ENCODE measurements at places on chromosomes 11 and 22.
A peak's percentile ranks its signal among the peaks of the same experiment; 100 is the strongest.

GRCh38 chr11:33668468-33668825 is 32.2 kb downstream of the C11orf91 start:
- no peak for DNase-seq

DNA sequence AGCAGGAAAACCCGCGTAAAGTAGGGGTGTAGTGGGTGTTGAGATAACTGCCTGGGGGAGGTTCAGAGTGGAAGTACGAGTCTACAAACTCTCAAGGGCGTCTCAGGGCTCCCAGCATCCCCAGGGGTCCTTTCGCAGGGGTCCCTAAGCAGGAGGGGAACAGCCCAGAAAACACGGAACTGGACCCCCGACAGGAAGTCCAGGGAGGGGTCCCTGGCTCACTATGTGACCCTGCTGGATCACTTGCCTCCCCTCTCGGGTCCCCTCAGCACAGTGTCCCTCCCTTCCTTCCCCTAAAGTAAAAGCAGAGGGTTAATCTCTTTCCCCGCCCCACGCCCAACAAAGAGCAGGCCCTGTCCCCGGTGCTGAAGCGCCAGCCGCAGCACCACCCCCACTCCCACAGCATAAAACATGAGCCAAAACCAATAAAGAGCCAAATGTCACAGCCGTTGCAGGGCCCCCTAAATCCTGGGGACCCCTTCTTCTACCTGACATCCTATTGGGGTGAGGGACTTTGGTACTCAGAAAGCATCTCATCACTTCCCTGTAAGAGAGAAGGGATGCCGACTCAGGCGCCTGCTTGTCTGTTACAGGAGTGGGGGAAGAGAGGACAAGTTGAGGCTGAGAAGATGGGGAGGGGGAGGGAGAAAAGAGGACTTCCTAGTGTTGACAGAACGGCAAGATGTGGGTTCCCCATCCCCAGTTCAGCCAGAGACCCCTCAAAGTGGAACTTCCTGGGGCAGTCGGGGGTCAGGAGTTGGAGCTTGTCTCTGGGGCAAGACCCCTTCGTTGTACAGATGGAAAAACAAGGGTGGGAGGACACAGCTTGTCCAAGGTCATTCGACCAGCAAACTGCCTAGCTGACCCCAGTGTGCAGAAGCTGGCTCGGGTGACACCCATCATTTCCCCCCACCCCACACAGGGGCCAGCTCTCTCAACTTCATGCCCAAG is 1.4 kb upstream of the NEFH start:
- no peak for DNase-seq

- DNase-seq, result no peak
Observed at GRCh38 chr11:123545726-123546270, 108.6 kb downstream of the SCN3B start.

DNA sequence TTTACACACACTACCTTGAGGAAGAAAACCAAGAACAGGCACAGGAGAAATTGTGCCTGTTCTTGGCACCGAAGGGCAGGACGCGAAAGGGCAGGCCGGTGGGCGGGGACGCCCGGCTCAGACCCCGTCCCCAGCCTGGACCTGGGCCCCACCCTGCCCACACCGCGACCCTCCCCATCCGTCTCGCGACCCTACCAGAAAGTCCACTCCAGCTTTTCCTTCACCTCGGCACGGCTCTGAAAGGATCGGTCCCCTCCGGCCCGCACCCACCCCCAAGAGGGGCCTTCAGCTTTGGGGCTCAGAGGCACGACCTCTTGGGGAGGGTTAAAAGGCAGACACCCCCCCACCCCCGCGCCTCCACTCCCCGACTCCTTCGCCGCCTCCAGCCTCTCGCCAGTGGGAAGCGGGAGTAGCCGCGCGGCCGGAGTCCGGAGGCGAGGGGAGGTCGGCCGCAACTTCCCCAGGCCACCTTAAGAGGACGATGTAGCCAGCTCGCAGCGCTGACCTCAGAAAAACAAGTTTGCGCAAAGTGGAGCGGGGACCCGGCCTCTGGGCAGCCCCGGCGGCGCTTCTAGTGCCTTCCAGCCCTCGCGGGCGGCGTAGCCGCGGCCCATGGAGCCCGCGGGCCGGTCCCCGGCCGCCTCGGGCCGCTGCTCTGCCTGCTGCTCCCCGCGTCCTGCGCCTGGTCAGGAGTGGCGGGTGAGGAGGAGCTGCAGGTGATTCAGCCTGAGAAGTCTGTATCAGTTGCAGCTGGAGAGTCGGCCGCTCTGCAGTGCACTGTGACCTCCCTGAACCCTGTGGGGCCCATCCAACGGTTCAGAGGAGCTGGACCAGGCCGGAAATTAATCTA is 4.4 kb downstream of the SEC14L6 start:
- no peak for DNase-seq

DNA sequence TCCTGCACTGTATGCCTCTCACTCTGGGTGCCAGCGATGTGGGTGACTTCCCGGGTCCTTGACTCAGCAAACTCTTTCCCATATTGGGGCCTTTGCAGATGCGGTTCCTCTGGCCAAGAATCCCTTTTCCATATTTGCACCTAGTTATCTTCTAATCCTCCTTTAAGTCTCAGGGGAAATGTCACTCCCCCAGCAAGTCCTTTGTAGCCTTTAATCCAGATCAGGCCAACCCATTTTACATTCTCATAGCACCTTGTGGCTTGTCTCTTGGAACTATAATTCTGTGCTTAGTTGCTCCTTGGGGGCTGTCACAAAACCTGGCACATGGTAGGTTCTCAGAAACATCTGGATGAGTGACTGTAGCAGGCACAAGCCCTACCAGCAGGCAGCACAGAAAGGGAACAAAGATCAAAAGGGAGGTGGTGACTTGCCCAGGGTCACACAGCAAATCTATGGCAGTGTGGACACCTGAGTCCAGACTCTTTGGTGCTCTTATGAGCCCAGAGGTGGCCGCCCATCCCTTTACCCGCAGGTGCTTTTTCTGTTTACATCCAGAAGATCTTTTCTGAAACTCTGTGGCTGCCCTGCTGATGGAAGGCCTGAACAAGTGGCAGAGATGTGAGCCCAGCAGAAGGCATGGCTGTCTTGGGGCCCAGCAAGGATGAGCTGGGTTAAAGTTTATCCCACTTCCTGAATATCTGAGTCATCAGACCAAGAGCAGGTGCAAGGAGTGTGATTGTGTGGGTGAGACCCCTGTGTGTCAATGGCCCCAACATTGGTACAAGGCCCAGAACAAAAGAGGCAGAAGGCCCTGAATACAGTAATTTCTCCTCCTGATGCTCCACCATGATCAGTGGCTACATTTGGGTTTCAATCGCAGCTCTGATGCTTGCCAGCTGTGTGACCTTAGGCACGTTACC is 78.6 kb upstream of the GRK3 start:
- no peak for DNase-seq

DNA sequence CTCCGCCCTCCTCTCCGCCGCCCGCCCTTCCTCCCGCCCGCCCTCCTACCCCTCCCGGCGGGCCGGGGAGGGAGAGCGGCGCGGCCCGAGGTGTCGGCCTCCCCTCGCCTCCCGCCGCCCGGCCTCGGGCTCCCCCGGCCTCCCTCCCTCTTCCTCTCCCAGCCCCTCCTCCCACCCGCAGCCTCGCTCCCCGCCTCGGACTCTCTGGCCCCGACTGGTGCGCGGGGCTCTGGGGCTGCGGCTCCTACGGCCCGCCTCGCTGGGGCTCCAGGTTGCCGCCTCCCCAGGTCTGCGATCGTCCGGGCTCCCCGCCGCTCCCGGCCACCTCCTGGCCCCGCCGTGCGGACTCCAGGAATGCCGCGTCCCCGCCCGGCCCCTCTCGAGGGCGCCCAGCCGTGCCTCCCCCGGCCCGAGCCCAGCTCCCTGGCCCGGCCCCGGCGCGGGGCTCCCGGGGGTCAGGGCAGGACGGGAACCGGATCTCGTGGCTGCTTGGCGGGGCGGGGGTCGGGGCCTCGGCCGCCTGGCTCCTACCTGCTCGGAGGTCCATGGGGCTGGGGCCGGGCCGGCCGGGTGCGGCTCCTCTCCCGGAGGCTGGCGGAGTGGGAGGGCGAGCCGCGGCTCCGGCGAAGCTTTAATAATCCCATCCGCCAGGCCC is at the start of gene CLCF1:
Gene CLCF1, minus strand, starts transcription at position 606 of the 655 bp plus-strand sequence. Its CDS starts 59 bp downstream, at position 547.
- peak; percentile 32 for DNase-seq
